AG04449 (cell line): ENCODE measurements at places on chromosomes 11 and 22.
A peak's percentile ranks its signal among the peaks of the same experiment; 100 is the strongest.

DNA sequence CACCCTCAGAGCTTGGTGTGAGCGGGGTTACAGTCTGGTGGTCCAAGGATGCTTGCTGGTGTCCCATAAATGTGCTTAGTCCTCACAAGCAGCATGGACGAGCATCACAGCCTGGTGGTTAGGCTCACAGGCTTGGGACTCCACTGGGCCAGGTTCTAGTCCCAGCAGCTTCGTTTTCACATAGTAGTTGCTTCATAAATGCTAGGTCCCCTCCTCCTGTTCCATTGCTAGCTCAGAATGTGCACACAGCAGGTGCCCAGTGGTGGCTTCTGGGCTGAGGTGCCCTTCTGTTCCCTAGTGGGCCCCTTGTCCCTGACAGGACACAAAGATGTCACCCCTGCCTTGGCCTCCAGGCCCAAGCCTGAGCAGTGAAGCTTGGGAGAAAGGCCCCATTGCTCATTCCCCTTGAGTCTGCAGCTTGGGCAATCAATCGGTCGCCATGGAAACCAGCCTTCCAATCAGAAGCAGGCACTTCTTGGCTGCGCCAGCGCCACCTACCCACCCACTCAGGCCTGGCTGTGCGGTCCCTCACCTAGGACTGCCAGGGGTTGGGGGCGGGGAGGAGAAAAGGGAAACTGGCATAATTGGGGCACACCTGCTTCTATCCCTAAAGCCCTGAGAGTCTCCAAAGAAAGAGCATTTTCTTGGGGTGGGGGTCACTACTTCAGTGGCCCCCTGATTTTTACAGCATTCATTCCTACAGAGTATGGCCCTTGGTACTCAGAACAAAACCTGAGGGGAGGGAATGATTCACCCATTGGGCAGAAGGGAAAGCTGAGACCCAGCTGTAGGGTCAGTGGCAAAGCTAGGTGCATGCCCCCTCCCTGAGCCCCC, 48.1 kb downstream of the CYTH4 start:
- no peak for DNase-seq

- DNase-seq, result no peak
Observed at GRCh38 chr11:69319255-69320106, 25.5 kb downstream of the MYEOV start.

DNA sequence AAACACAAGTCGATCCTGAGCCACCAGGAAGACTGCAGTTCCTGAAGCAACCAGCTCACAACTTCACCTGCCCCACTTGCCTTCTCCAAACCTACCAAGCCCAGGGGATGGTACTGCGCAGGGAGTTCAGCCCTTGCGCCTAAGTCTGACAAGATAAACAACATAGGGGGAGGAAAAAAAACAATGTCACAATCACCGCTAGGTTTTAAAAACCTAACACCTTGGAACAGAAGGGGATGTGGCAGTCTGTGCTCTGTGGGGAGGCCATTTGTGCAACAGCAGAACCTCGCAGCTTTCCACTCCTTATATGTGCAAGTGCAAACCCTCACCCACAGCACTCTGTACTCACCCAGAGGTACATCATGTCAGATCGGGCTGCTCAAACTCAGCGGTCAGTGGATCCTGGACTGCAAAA, 134.2 kb downstream of the RBFOX2 start:
- DNase-seq, result no peak

- no peak for DNase-seq
Observed at GRCh38 chr22:50677493-50678217, 5.0 kb downstream of the SHANK3 start.

DNA sequence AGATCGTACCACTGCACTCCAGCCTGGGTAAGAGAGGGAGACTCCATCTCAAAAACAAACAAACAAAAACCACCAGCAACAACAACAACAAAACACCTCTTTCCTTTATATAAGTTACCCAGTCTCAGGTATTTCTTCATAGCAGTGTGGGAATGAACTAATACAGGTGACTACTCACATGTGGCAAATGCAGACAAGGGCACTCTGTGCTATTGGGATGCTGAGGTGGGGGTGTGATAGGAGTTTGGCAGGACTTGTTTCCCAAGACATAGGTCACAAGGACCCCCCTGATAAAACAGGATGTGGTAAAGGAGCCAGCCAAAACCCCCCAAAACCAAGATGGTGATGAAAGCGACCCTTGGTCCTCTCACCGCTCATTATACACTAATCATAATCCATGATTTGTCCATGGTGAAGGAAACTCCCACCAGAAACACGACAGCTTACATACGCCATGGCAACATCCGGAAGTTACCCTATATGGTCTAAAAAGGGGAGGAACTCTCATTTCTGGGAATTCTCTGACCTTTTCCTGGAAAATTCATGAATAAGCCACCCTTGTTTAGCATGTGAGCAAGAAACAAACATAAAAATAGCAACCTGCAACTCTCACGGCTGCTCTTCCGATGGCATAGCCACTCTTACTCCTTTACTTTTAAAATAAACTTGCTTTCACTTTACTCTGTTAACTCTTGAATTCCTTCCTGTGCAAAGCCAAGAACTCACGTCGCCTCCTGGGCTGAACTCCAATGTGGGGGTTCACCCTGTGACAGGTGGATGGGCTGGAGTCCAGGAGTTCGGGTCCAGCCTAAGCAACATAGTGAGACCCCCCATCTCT, 18.8 kb upstream of the INCENP start:
- DNase-seq, result no peak

DNA sequence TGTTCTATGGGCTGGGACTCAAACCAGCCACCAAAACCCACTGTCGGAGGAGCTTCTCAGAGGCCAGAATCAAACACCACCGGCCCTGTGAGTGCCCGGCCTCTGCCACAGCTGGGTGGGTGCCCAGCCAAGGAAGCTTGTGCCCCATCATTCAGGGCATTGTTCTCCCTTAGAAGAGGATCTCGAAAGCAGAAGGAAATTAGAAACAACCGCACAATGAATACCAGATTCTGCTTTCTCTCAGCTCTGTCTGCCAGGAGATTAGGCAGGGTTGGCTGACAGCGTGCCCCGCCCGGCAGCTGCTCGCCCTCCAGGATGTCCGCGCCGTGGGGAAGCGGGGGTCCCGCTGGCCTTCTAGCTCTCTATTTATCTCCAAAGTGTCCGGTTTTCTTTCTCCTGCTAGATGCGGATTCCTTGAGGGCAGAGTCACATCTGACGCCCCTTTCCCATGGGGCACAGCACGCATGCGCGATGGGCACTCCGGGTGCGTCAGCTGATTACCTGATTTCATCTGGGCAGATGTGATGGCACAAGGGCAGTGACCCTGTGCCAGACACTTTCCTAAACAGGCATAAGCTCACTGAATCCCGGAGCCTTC, 25.5 kb downstream of the SCGB1A1 start:
- DNase-seq, result no peak

DNA sequence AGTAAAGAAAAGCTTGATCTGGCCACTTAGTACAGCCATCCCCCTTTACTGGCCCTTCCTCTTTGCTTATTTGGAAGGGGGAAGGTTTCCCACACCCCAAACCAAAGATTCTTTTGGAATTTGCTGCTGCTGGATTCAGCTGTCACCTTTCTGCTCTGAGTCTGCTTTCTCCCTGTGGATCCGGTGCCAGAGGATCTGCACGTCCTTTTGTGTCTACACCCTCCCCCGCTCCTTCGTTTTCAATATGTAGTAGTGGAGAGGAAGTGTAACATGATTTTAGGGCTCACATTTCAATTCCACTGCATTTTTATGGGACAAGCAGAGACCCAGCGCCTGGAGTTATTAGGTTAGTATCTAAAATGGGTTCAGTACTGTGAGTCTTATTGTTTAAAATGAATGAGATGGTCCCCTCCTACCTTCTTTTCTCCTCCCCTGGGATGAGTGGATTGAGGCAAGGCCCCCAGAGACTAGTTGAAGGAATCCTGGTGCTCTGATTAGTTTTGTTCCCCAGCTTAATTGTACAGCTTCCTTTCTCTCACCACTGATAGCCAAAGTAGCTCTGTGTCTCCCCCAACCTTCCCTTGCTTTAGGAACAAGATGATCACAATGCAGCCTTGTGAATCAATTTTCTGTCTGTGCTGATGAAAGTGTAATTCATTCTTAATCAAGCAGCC, 30.5 kb upstream of the CABP7 start:
- DNase-seq, result no peak

GRCh38 chr22:23205339-23206049, 25.2 kb downstream of the BCR start:
- DNase-seq, result no peak

DNA sequence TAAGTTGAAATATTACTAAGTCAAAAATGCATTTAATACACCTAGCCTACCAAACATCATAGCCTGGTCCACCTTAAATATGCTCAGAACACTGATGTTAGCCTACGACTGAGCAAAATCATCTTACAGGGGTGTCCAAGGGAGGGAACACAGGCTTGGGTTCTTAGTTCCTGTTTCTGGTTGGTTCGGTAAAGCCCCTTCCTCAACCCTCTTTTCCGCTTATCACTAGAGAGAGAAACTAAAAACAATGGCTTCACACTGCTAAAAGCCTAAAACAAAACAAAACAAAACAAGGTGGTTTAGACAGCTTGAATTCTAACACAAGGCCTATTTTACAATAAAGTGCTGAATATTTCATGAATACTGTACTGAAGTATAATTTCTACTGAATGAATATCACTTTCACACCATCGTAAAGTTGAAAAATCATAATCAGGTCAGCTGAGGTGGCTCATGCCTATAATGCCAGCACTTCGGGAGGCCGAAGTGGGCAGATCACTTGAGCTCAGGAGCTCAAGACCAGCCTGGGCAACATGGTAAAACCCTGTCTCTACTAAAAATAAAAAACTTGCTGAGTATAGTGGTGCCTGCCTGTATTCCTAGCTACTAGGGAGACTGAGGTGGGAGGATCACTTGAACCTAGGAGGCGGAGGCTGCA, 118.0 kb downstream of the SIK3 start:
- no peak for DNase-seq

GRCh38 chr11:130431331-130431773, 2.9 kb upstream of the ADAMTS8 start:
- DNase-seq, result no peak

GRCh38 chr11:12544986-12545775, 129.0 kb upstream of the TEAD1 start:
- no peak for DNase-seq

DNA sequence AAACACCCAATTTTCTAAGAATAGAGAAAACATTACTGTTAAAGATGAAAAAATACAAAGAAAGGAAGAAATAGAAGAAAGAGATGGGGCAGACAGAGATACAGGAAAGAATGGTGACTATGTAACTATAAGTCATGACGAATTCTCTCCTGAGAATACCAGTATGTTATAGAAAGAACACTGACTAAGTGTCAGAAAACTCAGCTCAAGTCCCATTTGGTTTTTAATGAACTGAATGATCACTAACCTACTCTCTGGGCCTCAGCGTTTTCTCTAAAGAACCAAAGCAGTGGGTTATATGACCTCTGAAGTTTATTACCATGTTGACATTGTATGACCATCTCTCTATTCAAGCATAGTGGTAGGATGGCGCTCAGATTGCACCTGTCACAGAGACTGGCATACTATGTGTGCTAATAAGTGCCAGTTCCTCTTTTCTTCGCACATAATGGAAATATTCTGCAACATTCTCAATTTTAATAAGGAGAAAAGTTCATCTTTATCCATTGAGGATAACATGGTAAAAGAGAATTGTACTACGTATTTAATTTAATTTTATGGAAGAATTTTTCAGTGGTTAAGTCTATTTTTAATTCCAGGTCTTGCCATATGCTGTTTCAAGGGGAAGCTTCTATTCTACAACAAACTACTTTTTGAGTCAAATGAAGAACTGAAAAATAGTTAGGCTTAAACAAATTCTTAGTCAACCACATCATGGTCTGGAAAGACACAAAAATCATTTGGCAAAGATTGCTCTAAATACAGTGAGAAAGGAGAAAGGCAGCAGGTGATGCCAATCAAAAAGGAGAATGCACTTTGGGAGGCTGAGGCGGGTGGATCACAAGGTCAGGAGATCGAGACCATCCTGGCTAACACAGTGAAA, 25.0 kb upstream of the EED start:
- no peak for DNase-seq

DNA sequence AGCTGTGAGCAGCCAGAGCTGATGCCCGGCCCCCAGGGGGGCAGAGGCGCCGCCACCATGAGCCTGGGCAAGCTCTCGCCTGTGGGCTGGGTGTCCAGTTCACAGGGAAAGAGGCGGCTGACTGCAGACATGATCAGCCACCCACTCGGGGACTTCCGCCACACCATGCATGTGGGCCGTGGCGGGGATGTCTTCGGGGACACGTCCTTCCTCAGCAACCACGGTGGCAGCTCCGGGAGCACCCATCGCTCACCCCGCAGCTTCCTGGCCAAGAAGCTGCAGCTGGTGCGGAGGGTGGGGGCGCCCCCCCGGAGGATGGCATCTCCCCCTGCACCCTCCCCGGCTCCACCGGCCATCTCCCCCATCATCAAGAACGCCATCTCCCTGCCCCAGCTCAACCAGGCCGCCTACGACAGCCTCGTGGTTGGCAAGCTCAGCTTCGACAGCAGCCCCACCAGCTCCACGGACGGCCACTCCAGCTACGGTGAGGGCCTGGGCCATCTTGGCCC, 6.1 kb downstream of the CDC42EP1 start:
- no peak for DNase-seq

DNA sequence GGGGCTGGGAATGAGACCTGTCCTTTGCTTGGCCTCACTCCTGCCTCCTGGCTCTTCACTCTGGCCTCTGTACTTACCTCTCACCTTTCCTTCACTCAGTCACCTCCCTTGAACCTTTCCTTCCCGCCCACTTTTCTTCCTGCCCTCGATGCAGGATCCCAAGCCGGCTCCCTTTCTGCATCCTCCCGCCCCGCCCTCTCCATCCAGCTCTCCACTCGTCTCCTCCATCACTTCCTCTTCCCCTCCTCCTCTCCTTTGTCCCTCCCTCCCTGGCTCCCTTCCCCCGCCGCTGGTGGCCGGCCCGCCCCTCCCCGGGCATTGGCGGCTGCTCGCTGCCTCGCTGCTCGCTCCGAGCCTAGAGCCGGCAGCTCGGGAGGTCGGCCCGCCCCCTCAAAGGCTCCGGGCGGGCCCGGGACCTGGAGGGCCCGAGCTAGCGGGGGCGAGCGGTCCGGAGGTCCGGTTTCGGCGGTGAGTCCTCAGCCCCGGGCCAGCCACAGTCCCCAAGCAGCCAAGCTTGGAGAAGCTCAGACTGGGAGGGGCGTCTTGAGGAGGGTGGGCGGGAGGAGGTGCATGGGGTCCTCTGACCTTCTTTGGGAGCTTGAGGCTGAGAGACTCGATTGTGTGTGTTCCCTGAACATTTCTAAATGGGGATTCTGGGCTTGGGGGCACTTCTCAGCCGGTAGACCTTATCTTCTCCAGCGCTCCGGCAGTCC, 13.8 kb downstream of the PHLDB1 start:
- DNase-seq, result peak; percentile 40

- no peak for DNase-seq
Observed at GRCh38 chr22:48807155-48807554, 1020.5 kb downstream of the BRD1 start.

- DNase-seq, result no peak
Observed at GRCh38 chr11:122850076-122850631, 11.9 kb downstream of the CRTAM start.

- DNase-seq, result no peak
Observed at GRCh38 chr11:83659466-83659865, 373.3 kb upstream of the CCDC90B start.

DNA sequence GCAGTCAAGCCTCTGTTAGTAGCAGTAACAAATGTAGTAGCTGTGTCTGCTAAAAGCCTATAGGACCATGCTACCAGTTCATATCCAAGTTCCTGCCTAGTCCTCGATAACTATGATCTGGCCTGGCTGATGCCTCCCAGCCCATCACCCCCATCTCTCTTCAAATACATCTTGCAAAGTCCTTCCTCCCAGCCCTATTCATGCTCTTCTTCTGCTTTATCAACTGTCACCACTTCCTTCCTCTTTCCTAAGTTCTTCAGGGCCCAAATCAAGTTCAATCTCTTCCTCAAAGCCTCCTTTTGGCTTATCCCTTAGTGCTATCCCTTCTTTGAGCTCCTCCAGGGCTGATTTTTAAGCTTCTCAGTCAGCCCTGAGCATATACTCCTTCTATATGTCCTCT, 150.9 kb upstream of the THY1 start:
- DNase-seq, result no peak
